Lung (tissue), 17 donors: ENCODE measurements at places on chromosomes 7 and 10.

GRCh38 chr7:129163875-129164544 is 19.5 kb downstream of the TSPAN33 start:
- H3K4me3 ChIP-seq: no peak overlapping the region
- no peak overlapping the region for H3K27ac ChIP-seq
- DNase-seq: no peak
- no peaks in the 10 kb centered on the region for H3K27me3 ChIP-seq

- DNase-seq: no peak
- H3K4me3 ChIP-seq: no peak overlapping the region
- peaks cover 4% of the 10 kb centered on the region for H3K4me1 ChIP-seq
- H3K27ac ChIP-seq: peak overlapping the region; percentile 94
- no peaks in the 10 kb centered on the region for H3K36me3 ChIP-seq
These were observed 22.0 kb upstream of the BMPR1A start for GRCh38 chr10:86734207-86734988.

GRCh38 chr10:85862771-85863170 is 503.8 kb downstream of the GRID1 start:
- no peaks in the 10 kb centered on the region for H3K27me3 ChIP-seq
- no peak overlapping the region for H3K27ac ChIP-seq
- no peak overlapping the region for H3K4me3 ChIP-seq
- H3K36me3 ChIP-seq: no peaks in the 10 kb centered on the region
- no peaks in the 10 kb centered on the region for H3K4me1 ChIP-seq
- DNase-seq: no peak

DNA sequence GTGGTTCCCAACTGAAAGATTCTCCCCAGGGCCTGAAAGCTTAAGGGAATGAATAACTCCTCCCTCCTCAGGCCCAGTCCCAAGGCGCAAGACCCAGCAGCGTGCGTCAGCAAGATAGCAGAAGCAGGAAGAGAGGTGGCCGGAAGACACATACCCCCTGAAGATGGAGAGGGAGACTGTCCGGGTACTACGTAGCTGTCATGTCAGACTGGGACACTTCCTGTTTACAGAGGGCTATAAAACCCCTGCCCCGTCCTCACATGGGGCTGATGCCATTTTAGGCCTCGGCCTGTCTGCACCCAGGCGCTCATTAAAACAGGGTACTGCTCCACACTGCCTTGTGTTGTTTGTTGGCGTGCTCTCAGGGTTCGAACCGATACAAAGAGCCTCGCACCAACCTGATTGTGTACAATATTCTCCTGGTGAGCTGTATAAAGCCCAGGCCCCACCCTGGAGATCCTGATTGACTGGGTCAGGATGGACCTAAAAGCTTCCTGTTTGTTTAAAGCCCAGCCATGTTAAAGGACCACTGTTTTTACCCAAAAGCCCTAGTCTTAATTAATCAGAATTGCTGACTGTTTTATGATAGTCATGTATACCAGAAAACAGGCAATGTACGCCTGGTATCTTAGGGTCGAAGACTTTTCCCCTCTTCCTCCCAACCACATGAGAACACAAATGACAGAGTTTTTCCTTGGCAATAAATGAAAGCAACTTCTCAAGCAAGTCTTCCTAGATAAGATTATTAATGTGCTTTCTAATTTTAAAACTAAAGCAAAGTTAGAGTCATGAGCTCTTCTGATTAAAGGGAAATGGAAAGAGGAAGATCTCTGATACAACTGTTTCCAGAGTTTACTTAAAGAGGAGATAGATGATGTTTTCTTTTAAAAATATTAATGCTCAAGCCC is 251.5 kb downstream of the DOCK4 start:
- peak; percentile 23 for DNase-seq
- no peaks in the 10 kb centered on the region for H3K27me3 ChIP-seq
- peaks cover 3% of the 10 kb centered on the region for H3K4me1 ChIP-seq
- H3K27ac ChIP-seq: no peak overlapping the region
- H3K36me3 ChIP-seq: no peaks in the 10 kb centered on the region

DNA sequence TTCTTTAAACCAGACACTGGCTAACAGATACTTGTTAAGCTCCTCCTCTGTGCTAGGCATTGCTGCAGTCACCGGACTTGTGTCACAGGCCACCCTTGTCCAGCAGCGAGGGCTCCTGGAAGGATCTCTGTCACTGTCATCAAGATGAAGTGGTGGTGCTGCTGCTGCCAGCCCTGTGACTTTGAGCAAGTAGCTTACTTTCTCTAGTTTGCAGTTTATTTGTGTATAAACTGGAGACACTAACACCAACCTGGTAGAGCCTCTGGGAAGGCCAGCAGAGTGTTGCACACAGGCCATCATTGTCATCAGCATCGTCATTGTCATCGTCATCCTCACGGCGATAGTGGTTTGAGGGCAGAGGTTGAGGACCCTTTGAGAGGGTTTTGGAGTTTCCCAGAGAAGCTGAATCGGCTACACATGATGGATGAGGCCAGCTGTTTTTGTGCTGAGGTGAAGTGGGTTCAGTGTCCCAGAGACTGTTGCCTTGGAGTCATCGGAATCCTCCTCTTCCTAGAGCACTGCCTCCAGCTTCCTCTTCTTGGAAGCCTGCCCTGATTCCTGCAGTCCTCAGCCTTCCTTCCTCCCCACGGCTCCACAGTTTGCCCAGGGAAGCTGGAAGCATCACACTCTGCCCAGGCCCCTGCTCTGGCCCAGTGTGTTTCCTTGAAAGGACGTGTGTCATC is 128.4 kb downstream of the GRK5 start:
- DNase-seq: peak; percentile 37
- H3K36me3 ChIP-seq: peaks cover 11% of the 10 kb centered on the region
- H3K4me1 ChIP-seq: peaks cover 21% of the 10 kb centered on the region
- no peak overlapping the region for H3K4me3 ChIP-seq
- H3K27me3 ChIP-seq: no peaks in the 10 kb centered on the region

DNA sequence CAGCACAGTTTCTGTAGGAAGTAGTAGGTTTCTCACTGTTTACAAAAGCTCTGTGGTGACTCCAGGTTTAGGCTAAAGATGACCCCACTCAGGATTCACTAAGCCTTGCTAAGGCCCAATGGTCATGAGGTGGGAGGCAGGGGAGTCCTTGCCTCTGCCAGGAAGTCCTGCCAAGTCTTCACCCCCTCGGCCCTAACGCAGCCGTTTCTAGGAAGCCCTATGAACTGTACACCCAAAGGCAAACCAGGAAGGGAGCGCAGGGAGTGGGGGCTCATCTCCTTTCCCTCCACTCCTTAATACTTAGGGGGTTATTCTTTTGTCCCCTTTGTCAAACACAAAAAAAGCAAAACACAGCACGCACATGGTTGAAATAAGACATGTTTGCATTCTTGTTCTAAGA is 64.6 kb downstream of the CTBP2 start:
- peaks cover 6% of the 10 kb centered on the region for H3K36me3 ChIP-seq
- H3K4me1 ChIP-seq: peaks cover 32% of the 10 kb centered on the region
- H3K27me3 ChIP-seq: no peaks in the 10 kb centered on the region
- peak; percentile 47 for DNase-seq

GRCh38 chr7:80017101-80017698 is 117.4 kb upstream of the GNAI1 start:
- no peaks in the 10 kb centered on the region for H3K27me3 ChIP-seq
- H3K27ac ChIP-seq: no peak overlapping the region
- DNase-seq: no peak
- no peaks in the 10 kb centered on the region for H3K4me1 ChIP-seq
- H3K36me3 ChIP-seq: no peaks in the 10 kb centered on the region
